ENCODE measurements at places on chromosomes 6 and 20.

DNA sequence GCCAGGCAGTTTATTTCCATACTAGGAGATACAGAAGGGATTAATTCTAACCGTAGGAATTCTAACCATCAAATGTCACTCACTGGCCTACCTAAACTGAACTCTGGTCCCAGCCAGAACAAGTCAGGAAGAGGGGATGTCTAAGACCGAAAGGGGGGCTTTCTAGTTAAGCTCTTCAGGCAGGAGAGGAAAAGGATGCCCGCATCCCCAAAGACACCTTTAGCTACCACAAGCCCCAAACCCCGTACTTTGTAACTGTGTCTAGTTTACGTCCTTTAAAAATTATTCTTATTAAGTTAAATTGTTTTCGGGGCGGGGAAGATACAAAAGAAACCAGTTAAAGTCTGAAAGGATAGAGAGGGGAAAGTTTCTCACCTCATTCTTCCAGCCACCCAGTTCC lies 1.2 kb upstream of the ZNF76 start:
- DNase-seq: no peak

- DNase-seq: no peak
These were observed 73.8 kb upstream of the CCN6 start for GRCh38 chr6:111980143-111980542.

DNA sequence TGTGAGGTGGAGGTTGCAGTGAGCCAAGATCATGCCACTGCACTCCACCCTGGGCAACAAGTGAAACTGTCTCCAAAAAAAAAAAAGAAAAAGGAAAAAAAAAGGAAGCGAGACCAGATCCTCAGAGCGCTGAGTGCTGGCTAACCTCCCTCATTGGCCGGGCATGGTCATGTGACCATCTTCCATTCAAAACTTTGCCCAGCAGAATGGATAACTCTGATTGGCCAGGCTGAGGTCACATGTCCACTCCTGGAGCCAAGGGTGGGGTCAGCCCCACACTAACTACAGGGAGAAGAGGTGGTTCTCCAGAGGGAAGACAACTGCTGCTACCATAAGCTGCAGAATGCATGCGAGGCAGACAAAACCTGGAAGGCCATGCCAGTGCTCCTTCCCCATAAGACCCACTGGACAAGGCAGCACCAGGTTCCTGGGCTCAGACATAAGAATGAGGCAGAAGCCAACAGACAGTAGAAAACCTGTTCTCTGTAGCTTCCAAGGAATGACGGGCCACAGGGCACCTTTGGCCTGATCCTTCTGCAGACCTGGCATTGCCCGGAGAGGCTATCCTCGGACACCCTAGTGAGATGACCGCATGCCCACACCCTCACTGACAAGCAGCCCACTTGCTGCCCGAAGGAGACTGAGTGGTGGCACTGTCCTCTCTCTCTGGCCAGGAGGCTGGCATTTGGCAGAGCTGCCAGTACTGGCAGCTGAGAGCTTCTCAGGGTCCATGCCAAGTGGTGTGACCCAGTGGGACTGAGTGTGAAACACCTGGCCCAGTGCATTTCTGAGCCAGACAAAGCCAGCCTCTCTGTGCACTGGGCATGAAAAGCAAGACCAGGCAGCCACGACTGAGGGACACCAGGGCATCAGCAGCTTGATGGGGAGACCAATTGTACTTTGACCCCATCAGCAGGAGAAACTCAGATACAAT lies 311.9 kb upstream of the SULF2 start:
- DNase-seq: no peak

DNA sequence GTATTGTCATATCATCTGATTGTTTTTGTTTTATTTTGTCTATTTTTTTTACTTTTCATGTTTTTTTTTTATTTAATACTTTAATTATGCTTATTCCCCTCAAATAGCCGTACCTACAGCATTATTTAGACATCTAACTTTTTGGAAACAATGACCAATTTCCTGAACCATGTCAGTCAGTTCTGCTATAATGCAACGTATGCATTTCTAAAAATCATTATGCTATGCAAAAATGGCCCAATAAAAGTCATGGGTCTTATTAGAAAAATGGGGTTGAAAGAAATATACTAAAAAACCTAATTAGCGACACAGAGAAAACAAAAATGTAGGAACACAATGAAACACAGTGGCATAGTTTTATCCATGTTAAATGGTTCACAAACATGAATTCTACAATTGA lies 1454.7 kb downstream of the GRIK2 start:
- DNase-seq: no peak

DNA sequence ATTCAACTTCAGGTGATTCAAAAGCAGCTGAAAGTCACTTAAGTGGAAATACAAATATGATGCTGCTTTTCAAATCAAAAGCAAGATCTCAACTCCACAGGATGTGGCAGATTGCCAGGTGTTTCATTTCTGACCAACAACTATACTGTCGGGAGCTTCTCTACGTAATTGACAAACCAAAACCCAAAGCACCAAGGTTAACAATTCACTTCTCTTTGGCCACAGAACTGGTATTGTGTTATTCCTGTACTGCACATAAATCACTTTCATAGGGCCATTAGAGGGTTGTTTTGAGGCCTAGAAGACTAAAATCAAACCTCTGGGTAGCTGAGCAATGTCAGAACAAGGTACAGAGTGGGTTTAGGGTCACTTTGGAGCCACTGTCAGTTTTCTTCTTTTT lies 169.7 kb downstream of the HAO1 start:
- DNase-seq: peak; percentile 99

DNA sequence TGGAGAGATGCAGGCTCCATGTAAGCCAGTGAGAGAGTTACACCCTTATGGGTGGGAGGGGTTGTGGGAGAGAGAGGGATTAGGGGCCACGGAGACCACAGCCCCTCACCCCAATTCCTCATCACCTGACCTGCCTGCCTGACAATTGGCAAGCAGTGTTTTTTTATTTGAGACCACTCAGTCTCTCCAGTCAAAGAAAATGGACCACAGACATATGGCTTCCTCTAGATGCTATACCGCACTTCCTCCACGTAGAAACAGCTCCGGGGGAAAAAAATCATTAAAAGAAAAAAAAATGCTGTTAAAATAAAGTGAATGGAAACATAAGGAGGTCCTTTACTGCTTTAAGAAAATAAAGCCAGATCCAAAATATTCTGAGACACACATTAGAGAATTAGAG lies 152.7 kb downstream of the MYLK4 start:
- no peak for DNase-seq

- DNase-seq: no peak
These were observed 7.2 kb upstream of the CTCFL start for GRCh38 chr20:57532104-57532503.

GRCh38 chr6:41652866-41653652 lies 14.8 kb downstream of the MDFI start:
- DNase-seq: peak; percentile 32

GRCh38 chr20:18585134-18585533 lies 2.7 kb upstream of the DTD1 start:
- no peak for DNase-seq

- no peak for DNase-seq
These were observed 66.4 kb downstream of the PKHD1 start for GRCh38 chr6:52020945-52021570.

DNA sequence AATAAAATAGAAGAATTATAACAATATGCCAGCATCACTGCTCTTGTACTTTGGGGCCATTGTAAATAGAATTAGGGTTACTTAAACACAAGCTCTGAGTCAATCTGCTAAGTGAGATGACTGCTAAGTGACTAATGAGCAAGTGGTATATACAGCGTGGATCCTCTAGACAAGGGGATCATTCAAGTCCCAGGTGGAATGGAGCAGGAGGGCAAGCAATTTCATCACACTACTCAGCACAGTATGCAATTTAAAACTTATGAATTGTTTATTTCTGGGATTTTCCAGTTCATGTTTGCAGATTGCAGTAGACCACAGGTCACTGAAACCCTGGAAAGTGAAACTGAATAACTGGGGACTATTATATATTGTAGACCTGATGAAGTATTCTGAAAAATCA lies 235.3 kb downstream of the BTBD3 start:
- DNase-seq: no peak

GRCh38 chr6:70315079-70315751 lies 12.3 kb upstream of the COL9A1 start:
- no peak for DNase-seq

- DNase-seq: no peak
These were observed 36.4 kb downstream of the RPP40 start for GRCh38 chr6:4967301-4968030.

GRCh38 chr6:136127873-136128272 lies 122.2 kb downstream of the MTFR2 start:
- no peak for DNase-seq

DNA sequence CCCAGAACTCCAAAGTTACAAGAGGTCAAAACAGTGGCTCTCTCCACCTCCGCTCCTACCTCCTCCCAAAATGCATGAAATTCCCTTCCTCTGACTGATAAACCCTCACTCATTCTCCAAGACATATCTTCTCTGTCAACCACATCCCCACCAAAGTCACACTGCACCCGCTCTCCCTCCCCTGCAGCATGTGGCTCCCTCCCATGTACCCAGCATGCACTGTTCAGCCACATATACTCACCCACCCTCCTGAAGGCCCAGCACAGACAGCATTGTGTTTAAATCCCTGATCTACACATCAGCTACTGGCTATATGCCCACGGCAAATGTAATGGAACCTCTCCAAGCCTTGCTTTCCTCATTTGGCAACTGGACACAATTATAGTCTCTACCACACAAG lies 5.5 kb upstream of the POU5F1 start:
- no peak for DNase-seq

- DNase-seq: no peak
These were observed 35.0 kb downstream of the MYLK4 start for GRCh38 chr6:2715737-2716136.

DNA sequence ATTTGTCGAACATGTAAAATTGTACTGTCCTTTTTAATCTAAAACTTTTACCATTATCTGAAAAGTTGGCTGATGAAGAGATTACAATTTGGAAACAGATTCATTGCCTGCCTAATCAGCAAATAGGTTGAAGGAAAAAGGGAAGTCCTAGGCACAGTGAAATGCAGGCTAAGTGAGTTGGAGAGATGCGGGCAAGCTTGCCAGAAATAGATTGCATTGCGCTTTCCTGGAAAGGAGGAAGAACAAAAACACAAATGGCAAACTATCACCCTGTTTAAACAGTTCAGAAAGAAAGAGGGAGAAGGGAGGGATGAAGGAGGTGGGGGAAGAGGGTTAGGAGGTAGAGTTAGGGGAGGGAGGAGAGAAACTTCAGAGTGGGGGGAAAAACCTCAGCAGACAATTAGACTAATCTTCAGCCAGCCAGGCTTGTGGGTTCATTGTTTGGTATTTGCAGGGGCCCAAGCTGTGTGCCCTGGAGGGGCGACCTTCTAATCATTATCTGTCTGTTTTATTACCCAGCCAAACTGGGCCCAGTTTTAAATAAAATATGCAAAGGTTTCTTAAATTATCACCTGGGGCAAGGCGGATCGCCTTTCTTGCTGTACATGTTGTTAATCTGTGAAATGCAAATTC lies 465.2 kb downstream of the TFAP2B start:
- no peak for DNase-seq

DNA sequence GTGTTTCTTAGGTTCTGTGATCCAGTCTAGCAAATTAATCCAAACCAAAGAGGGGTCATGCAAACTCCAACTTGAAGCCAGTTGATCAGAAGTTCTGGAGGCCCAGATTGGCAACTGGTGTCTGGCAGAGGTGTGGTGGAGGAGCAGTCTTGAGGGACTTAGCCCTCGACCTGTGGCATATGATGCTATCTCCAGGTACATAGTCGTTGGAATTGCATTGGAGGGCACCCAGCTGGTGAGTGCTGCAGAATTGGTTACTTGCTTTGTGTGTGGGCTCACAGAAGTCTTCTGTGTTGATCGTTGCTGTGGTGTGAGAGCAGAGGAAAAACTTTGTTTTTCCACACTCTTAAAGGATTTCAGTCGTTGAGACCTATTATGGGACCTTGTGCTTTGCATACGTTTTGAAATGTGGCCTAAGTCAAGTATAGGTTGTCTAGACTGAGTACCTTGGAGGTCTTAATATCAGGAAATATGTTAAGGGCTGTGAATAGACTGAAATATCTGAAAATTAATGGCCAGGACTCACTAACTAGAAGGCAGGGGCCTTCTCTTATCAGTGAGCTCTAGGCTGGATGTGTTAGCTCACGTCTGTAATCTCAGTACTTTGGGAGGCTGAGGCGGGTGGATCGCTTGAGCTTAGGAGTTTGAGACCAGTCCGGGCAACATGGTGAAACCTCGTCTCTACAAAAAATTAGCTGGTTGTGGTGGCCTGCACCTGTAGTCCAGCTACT lies 7.8 kb downstream of the PANK2 start:
- DNase-seq: no peak

GRCh38 chr6:16671302-16672289 lies 89.7 kb downstream of the ATXN1 start:
- no peak for DNase-seq

DNA sequence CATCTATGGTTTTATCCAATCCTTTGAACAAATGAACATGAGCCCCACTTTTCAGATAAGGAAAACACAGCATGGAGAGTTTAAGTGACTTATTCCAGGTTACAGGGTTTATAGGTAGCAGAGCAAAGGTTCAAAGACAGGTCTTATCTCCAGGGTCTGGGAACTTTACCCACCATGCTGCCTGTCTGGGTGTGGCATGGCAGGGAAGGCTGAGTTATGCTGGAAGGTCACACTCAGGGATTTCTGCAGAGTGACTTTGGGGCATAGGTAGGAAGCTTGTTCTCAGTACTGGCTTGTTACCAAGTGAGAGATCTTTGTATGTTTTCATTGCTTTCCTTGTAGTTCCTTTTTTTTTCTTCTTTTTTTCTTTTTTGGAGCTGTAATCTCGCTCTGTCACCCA lies 1.8 kb downstream of the ZNF831 start:
- DNase-seq: no peak

DNA sequence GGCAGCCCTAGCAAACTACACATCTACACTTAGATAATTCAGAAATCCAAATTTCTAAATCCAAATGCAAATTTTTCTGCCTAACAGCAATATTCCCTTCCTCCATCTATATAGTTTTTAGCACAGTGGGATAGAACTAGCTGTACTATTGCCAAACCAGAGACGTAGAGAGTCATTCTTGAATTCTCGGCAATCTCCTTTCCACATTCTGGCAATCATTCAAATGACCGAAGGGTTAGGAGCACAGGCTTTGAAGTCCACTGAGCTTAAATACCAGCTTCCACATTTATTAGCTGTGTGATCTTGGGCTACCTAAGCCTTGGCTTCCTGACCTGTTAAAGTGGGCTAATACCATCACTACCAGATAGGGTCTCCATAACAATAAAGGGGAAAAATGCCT lies 3.1 kb upstream of the RPS12 start:
- no peak for DNase-seq
